Stimulated activated CD8-positive, alpha-beta memory T cell treated with anti-CD3 and anti-CD28 coated beads, Interleukin-7, amount 100 ng/mL, for 1 hour (primary cell): ENCODE measurements at places on chromosomes 4 and X.

GRCh38 chr4:70678383-70678999 lies 9.8 kb upstream of the UTP3 start:
- DNase-seq, result no peak

DNA sequence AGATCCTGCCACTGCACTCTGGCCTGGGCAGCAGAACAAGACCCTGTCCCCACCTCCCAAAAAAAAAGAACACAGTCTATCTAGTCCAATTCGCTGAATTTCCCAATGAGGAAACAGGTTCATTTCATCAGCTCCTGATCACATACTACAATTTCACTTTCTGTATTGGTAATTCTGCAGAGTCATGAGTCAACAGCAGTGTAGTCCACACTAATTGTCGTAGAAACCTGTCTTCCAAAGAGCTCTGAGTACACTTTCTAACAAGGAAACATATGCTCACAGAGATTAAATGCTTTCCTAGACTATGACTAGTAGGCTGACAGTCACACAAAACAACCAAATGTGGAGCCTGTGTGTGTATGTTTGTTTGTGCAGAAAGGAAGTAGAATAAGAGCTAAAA lies 91.9 kb downstream of the GPC4 start:
- DNase-seq, result no peak

DNA sequence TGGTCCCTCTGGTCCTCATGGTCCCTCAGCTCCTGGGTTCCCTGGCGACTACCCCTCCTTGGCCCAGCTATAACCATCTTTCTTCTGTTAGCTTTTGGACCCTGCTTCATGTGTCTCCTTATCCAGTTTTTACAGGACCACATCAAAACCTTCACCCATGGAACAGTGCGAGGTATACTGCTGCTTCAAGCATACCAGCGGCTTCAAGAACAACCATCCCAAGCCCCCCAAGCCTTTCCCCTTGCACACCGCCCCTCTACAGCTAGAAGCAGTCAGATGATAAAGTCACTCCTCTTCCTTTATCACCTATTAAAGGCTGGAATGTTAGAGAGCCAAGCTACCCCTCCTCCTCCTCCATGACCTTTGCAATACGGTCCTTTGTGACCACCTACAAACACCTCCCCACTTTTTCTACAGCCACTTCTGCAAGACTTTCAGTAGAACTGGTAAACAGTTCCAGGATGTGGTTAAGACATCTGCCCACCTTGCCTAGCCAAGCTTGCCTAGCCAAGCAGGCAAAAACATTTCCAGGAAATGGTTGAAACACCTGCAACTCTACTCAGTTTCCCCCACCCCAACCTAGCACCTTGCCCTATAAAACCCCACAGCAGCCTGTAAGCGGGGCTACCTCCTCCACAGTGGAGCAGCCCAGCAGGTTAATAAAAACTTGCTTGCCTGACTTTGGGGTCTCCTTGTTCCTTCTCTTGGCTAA lies 125.7 kb downstream of the ZC4H2 start:
- DNase-seq, result no peak

- no peak for DNase-seq
Measured at GRCh38 chr4:39036172-39036571, 4.0 kb upstream of the TMEM156 start.

DNA sequence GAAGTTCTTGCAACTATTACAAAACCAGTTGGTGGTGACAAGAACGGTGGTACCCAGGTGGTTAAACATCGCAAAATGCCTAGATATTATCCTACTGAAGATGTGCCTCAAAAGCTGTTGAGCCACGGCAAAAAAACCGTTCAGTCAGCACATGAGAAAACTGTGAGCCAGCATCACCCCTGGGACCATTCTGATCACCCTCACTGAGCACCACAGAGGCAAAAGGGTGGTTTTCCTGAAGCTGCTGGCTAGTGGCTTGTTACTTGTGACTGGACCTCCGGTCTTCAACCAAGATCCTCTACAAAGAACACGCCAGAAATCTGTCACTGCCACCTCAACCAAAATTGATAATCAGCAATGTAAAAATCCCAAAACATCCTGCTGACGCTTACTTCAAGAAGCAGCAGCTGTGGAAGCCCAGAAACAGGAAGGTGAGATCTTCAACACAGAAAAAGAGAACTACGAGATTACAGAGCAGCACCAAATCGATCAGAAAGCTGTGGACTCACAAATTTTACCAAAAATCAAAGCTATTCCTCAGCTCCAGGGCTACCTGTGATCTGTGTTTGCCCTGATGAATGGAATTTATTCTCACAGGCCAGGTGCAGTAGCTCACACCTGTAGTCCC lies 21.4 kb upstream of the SLC10A6 start:
- DNase-seq, result no peak

DNA sequence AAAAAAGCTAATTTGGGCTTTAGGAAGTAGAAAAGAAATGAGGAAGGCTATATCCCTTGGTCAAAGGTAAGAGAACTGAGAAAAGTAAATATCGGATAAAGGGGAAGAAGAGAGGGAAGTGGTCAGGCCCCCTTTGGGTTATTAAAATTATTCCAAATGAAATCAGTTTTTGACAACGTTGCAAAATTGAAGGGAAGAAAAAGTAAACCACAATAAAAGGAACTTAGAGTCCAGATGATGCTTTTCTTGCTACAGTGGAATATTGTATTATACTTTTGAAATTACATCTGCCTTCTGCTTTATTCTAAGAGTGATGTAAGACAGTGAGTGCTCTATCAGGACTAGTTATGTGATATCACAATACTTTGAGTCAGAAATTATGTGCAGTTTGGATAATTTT lies 59.4 kb upstream of the RBPJ start:
- DNase-seq, result no peak

DNA sequence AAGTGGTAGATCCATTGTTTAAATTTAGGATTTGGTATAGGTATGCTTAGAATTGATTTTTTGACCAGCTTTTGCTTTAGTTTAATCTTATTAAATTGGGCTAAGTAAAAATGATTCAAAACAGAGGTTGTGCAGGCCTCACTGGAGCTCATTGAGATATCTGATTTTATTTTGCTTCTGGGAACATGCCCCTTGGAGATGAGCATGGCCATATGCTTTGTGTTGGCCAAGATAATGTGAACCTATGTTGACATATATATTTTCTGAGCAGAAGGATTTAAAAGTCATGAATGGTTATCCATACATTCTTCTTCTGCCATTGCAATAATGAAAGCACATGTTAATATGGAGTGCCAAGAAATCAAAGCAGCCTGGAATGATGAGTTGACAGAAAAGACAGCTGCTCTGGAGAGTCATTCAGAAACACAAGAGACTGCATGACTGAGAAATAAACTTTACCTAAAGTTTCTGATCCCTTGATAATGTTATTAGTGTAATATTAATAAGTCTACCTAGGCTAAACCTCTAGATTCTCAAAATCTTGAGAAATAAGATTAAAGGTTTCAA lies 489.7 kb upstream of the GNPDA2 start:
- no peak for DNase-seq

- no peak for DNase-seq
Measured at GRCh38 chr4:34250562-34250961, 1993.8 kb downstream of the ARAP2 start.

GRCh38 chrX:2781698-2782097 lies 29.9 kb downstream of the XG start:
- no peak for DNase-seq

DNA sequence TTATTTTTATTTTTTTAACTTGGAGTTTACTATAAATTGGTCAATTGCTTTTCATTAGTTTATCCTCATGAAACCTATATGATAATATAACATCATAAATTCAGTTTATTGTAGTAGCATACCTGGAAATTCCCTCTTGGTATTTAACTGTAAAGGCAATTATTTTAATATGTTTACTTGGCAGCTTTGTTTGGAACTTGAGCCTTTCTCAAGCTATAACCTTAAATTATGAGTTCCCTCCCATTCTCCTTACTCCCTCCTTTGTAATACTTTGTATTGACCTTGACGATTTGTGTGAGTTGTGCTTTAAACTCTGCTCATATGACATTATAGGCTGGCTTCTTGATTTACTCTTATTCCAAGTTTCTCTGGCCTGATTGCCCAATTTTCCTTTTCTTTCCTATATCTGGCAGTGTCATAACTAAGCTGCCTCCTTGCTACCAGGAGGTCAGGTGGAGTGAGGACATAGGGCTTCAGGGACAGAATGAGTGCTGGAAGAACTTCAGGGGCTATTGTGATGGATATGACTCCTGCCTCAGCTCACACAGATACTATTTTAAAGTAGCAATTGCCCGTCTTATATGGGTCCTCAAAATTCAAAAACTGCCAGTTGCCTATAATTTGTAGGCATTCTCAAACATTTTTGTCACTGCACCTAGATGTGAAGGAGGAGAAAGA lies 77.7 kb downstream of the RAP1GDS1 start:
- no peak for DNase-seq

DNA sequence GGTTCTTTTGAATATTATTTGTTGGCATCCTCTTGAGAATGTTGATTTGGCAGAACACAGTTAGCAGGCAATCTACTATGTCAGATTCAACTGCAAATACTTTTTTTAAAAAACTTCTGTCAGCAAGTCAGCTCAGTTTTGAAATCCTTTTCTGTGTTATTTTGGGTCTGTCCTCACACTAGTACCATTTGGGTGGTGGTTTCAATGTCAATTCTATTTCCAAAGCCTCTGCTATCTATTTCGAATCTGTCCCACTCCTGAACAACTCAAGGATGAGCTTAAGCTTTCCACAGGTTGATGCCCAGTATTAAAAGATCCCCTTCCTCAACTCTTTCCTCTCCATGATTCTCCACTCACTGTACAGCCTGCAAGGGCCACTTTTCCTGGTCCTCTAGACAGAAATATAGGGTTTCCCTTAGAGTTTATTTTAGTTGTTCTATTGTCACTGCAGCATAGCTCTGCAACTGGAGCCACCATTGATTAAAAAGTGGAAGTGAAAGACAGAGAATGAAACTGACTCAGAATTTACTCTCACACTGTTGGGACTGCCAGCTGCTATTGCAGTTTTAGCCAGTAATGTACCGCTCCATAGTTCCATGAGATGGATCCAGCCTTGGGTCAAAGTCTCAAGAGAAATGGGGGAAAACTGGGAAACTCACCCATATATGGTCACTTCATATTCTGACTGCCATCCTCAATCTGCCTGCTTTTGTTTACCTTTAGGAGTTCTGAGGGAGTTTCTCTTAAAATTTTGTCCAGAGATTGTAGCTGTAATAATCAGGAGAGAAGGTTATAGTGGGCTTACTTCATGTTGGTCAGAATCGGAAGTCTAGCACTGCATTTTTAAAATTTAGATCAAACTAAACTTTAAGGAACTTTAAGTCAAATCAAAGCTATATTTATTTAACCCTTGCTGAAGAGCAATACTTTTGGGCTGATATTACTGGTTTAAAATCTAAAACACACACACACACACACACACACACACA lies 14.6 kb downstream of the HDX start:
- DNase-seq, result no peak

DNA sequence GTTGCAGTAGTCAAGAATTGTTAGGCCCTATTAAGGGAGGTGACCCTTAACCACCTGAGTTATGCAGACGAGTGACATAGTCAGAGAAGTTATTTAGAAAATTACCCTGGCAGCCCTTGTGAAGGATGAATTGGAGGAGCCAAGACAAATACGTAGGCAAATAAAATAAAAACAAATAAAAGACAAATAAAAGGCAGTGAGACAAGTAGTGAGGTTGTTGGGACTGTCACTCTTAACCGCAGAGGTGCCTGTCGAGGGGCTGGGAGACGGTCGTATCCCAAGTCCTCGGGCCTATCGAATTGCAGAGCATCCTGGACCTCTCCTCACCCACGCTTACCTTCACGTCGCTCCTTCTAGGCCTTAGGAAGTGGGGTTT lies 58.0 kb upstream of the ZC4H2 start:
- no peak for DNase-seq

- DNase-seq, result no peak
Measured at GRCh38 chr4:144509088-144510015, 136.6 kb upstream of the HHIP start.

- DNase-seq, result no peak
Measured at GRCh38 chrX:105211066-105211575, 9.4 kb downstream of the TEX13A start.

DNA sequence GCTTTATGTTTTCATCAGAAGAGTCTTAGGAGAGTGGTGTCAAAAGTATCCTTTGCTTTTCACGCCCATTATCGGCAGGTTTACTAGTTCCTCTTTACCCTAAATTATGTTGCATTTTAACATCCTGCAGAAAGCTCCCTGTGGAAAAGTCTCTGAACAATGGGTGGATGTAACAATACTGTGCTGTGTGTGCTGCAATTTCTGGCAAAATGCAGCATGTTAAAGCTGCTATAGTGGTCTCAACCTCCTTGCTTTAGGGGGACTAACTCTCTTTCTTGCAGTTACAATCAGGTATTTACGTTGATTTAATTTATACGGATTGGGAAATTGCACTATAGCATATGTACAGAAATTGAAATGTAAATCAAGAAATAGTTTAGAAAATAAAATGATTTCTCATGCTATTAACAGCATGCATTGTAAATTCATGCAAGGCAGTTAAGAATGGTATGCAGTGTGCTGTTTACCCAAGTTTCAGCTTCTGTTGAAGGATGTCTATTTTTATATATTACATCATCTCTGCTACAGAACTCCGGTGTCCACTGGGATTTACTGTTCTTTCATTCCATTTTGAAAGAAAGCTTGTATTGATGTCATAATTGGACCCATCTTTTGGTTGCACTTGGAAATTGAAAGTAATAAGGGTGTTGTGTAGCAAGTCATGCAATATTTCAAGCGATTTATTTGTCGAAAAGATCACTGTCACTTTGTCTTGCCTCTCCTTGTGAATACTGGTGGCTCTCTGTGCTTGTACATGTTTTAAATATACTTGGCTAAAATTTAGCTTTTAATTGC lies 145.7 kb downstream of the RAPGEF2 start:
- DNase-seq, result no peak

- no peak for DNase-seq
Measured at GRCh38 chr4:185840201-185840600, 28.2 kb upstream of the SORBS2 start.

GRCh38 chr4:7805533-7806337 lies 133.9 kb downstream of the AFAP1 start:
- no peak for DNase-seq

DNA sequence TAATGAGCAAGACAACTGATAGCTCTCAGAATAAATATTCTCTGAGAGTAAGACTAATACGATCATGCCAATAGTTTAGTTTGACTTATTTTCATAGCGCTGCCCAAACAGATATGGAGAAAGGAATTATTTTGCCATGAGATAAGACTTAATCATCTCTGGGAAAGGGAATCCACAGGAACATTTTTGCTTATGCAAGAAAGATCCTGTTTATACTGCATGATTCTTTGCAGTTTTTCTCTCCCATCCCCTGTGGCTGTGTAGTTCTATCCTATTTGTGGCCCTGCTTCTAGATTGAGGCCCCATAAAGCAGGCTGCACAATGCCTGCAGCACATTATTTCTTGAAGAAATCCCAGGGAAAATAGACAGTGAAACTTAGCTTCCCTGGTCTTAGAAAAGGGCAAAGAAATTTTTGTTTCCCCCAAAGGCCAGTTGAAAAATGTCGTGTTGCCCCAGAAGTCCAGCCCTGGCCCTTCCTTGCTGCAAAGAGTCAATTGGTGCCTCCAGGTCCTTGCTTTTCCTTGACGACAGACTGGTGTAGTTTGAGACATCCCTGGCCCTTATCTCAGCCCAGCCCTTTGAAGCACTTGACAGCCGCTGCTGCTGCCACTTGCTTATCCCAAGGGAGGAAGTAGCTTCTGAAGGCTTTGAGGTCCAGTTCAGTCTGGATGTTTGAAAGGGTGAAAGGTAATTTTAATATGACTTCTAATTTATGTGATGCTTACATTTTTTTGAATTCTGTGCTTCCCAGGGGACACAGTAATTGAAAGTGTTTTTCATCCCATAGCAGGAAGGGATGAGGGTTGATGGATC lies 45.0 kb upstream of the SH3RF1 start:
- no peak for DNase-seq
